Stomach (tissue), 19 donors: ENCODE measurements at places on chromosomes 4 and X.
A peak's percentile ranks its signal among the peaks of the same experiment; 100 is the strongest.

DNA sequence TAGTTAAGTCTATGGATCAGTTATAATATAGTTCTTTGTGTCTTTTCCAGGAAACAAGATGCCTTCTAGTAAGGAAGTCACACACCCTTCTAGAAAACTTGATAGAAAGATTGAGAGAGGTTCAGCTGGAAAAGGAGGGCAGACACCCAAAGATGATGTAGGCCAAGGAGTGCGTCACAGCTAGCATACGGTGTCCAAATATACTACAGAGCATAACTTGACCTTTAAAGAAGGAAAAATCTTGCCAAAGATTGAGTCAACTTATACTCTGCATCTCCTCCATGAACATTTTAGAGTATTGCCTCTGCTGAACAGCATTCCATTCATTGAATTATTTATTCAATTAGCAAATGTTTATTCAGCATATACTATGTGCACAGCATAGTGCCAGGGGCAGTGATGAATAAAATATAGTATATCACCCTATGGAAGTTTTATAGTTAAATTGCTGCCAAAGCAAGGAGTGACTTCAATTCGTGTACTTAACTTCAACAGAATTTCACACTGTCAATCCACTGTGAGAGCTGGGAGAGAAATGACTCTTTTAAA is 51.9 kb upstream of the SLC6A14 start:
- no peak for DNase-seq

DNA sequence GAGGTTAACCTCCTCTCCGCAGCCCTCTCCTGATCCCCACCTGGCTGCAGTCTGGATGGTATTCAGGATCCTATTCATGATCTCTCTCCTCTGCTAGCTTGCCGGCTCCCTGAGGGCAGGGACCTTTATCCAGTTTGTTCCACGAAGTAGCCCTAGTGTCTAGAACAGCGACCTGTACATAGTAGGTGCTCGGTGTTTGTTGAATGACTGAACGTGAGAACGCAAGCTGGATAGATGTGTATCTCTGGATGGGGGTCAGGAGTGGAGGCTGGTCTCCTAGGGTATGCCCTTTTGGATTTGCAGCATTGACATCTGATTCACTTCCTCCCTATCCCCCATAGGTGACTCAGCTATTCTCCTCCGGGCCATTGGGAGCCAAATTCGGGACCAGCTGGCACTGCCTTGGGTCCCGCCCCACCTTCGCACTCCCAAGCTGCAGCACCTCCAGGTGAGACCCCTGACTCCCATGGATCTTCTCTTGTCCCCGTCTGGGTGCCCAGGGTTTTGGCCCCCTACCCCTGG is 7.3 kb downstream of the CCDC22 start:
- DNase-seq: no peak

GRCh38 chr4:24209131-24209530 is 319.3 kb upstream of the PPARGC1A start:
- no peak for DNase-seq

- no peak for DNase-seq
Measured at GRCh38 chr4:139416073-139416673, 37.7 kb upstream of the RAB33B start.

GRCh38 chr4:100049872-100050271 is 99.8 kb upstream of the H2AZ1 start:
- DNase-seq: no peak

GRCh38 chrX:15505101-15505500 is 4.5 kb downstream of the BMX start:
- DNase-seq: no peak

- DNase-seq: peak; percentile 66
Measured at GRCh38 chr4:40289366-40290188, 45.6 kb upstream of the CHRNA9 start.

- no peak for DNase-seq
Measured at GRCh38 chr4:173057442-173057841, 111.2 kb upstream of the GALNT7 start.

DNA sequence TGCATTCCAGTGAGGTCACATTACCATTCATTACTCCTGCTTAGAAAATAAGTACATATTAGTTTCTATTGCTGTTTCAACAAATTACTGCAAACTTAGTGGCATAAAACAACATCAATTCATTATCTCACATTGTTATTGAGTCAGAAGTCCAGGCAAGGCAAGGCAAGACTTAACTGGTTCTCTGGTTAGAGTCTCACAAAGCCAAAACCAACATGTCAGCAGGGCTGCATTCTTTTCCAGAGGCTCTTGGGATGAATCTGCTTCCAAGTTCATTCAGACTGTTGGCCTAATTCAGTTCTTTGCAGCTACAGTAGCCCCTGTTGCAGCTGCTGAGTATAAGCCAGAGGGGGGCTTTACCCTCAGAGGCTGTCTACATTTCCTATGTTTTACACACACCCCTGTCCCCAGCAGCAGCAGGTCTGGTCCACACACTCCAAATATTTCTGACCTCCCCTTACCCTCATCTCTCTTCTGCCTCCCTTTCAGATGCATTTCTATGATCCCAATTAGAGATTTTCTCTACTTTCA is 892.1 kb upstream of the EPHA5 start:
- DNase-seq: no peak

DNA sequence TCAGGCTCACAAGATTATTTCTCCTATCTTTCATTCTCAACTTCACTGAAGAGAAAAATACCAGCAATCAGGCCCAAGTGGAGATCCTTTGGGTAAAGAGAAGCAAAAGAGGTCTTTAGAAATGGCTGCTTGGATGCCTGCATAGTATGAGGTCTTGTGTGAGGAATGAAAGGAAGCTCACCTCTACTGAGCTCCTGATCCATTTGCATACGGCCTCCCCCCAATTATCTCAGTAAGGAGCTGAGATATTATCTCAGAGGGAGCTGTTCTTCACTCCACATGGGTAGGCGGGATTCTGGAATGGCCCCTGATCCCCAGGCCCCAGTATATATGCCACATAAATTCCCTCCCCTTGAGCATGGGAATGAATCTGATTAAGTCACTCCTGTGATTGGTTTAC is 75.8 kb downstream of the EVC2 start:
- DNase-seq: no peak

- DNase-seq: peak; percentile 9
Measured at GRCh38 chr4:144582975-144583374, 63.0 kb upstream of the HHIP start.

DNA sequence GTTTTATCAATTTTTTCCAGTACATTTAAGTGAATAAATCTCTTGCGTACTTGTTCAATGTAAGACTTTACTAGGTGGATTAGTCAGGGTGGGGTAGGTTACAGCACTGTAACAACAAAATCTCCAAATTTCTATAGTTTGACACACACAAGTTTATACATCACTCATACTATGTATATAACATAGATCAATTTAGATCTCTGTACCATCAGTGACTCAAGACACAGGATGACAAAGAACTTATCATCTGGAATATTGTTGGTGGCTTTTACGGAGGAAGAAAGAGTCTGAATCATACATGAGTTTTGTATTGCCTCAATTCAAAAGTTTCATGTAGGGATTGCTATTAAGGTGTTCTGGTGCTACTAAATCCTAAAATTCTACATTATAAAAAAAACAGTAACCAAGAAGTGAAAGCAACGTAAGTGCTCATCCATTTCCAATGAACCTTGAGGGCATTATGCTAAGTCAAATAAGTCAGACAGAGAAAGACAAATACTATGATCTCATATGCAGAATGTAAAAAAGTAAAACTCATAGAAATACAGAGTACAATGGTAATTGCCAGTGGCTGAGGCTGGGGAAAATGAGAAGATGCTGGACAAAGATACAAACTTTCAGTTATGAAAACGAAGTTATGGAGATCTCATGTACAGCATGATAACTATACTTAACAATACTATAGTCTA is 98.0 kb upstream of the DKK2 start:
- no peak for DNase-seq

- peak; percentile 50 for DNase-seq
Measured at GRCh38 chrX:43655151-43656004, 721 bp upstream of the MAOA start.

DNA sequence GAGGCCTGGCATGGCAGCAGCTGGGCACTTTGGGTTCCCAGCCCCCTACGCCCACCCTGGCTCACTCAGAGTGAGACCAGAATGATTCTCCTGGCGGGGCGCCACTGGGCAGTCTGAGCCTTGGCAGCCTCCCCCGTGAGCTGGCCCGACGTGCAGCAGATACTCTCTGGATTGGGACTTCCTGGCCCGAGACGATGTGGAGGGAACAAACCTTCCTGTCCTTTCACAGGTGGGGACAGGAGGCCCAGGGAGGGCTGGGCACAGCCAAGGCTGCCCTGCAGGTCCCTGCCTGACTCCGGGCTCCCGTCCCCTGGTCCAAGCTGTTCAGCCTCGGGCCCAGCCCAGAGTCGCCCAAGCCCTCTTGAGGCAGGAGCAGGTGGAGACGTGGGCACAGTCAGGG is 17.9 kb upstream of the ADD1 start:
- DNase-seq: no peak
